ENCODE measurements at places on chromosomes 2 and 18.

DNA sequence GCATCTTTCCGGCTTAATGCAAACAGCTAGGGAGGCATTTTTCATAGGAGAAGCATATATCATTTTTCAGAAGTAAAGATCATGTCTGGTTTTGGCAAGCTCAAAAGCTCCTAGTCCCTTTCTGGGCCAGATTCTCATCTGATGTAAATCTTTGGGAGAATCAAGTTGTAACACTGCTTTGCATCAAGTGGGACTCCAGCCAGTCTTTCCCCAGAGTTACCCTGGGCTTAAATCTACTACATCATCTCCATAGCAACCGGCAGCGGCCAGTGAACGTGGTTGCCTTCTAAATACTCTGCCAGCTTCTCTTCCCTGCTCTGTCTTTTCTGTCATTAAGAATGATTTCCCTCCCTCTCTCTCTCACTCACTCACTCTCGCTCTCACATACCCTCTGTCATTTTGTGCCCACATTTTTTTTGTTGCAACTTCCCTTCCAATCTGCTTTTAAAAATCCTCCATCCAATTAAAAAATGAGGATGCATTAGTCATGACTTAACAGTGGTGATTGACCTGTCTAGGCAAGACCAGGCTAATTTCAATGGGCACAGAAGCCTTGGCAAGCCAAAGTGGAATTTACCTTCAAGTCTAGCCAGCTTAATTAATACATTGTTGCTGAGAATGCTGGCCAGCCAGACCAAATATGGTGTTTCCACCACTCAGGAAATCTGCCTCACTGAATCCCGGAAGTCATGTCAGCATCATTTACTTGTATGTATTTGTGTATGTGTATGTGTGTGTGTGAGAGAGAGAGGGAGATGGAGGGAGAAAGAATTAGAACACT is 93.0 kb downstream of the NRP2 start:
- no peak for DNase-seq

GRCh38 chr18:77140439-77141109 is 8.0 kb upstream of the MBP start:
- DNase-seq: no peak

- no peak for DNase-seq
Measured at GRCh38 chr2:158796652-158797051, 1.5 kb downstream of the DAPL1 start.

DNA sequence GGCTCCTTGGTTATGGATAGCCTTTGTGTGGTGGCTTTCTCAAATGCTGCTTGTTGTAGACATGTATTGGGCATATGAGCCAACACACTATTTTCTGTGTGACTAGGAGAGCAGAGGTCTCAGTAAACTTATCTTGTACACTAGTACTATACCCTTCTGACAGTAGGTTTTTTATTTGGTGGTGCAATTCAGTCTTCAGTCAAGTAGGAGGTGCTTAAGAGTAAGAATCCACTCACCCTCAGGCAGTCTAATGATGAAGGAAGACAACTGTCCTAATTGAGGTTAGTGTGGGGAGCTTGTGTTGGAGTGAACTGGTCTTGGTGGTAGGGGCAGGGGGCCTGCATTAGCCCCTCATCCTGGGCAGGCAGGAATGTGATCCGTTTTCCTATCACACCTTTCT is 164.0 kb downstream of the SLC4A10 start:
- DNase-seq: no peak

- DNase-seq: no peak
Measured at GRCh38 chr2:223941579-223942277, 3.4 kb downstream of the WDFY1 start.

- DNase-seq: no peak
Measured at GRCh38 chr2:66239655-66240054, 195.3 kb upstream of the MEIS1 start.

- DNase-seq: no peak
Measured at GRCh38 chr2:23867449-23867848, 59.5 kb downstream of the ATAD2B start.

DNA sequence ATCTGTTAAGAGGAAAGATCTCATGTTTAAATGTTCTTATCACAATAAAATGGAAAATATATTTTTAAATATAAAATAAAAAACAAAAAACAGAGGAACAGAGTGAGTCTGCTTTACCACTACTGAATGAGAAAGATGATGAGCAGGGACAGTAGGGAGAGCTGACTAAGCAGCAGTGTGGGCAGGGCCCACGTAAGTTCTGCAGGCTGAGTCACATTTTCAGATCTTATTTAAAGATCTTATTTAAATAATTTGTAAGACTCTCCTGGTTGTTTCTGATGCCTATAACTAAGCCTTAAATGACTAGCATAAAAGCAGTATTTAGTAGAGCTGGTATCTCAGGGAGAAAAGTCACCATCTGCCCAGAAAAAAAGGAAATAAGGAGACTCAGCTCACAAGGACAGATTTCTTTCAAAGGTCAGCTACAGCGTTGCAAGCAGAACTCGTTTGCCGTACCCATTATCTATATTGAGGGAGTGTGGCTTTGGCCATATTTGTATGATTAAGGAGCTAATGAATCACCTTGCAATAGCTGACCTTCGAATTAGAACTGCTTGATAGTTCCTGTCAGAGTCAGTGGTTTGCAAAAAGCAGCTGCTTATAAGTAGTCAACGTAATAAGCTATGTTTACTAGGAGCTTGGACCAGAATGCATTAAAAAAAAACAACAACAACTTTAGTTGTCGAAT is 322.1 kb upstream of the CHAC2 start:
- DNase-seq: no peak

DNA sequence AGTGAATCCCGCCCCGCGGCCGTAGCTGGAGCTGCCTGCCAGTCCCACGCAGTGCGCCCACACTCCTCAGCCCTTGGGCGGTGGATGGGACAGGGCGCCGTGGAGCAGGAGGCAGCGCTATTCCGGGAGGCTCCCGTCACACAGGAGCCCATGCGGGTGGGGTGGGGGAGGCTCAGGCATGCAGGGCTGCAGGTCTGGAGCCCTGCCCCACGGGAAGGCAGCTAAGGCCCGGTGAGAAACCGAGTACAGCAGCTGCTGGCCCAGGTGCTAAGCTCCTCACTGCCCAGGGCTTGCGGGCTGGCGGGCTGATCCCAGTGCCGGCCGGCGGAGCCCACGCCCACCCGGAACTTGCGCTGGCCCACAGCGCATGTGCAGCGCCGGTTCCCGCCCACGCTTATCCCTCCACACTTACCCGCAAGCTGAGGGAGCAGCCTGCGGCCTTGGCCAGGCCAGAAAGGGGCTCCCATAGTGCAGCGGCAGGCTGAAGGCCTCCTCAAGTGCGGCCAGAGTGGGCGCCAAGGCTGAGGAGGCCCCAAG is 1152.8 kb upstream of the CELF4 start:
- DNase-seq: no peak

GRCh38 chr2:180730976-180731375 is 249.4 kb upstream of the UBE2E3 start:
- no peak for DNase-seq

- DNase-seq: no peak
Measured at GRCh38 chr2:36287363-36288275, 68.0 kb upstream of the CRIM1 start.

- DNase-seq: no peak
Measured at GRCh38 chr2:211128287-211128686, 571.9 kb downstream of the CPS1 start.

GRCh38 chr18:41226186-41226585 is 728.8 kb upstream of the PIK3C3 start:
- DNase-seq: no peak

GRCh38 chr2:60715561-60715960 is 40.5 kb upstream of the PAPOLG start:
- DNase-seq: no peak

DNA sequence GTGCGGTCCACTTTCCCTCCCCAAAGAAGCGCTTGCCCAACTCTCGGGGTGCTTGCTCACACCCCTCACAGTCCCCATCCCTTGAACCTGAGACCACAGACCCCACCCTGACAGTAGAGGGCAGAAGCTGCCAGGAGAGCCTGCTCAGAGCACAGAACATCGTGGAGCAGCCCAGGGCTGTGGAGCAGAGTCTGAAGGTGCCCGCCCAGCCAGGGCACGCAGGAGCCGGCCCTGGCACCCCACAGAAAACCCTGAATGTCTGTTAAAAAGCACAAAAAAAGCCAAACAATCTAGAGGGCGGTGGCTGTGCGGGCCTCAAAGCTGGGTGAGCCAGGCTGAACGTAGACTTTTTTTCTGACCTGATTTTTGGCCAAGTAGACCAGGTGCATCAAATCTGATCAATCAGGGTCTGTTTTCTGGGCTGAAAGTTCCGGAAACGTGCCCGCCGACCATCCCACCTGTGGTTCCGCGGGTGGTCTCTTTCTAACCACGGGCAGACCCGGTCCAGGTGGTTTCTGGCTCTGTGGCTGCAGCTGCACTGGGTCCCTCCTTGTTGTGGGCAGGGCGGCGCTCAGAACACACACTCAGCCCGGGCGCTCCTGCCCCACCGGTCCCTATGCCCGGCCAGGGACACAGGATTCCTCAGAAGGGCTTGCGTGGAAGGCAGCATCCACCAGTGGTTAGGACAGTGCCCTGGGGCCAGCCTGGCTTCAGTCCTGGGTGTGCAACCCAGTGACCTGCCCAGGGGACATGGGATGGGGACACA is 66.3 kb downstream of the SLC66A2 start:
- peak; percentile 19 for DNase-seq
